ENCODE measurements at places on chromosomes 1 and 21.

DNA sequence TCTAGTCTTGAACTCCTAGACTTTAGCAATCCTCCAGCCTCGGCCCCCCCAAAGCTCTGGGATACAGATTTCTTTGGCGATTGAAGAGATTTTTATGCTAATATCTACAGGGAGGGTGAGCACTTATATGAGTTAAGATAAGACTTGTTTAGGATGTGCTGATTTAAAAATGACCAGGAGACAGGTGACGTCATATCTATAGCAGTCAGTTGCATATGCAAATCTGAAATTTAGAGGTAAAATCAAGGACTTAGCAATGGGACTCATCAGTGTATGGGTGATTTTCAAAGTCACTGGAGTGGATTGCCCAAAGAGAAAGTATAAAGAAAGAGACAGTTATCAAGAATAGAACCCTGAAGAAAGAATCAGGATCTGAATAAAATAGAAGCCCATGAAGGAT lies 394.5 kb downstream of the ADGRL2 start:
- DNase-seq = no peak

GRCh38 chr1:26094076-26094669 lies 17.5 kb upstream of the PDIK1L start:
- no peak for DNase-seq

DNA sequence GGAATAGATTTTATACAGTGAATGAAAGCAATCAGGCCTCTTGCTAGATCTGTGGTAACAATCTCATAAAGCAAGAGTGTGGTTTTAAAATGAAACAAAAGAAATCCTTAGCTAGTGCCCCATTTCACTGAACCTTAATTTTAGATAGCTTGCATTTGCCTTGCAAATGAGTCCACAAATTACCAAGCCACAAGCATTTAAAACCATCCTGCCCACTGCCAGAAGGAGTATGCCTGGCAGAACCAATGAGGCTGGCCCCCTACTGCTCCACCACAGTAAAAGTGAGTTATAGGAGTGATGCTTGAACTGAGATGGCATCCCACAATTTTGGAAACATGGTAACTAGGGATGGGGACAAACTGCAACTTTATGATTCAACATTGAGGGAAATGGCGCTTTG lies 206.4 kb upstream of the LMO4 start:
- DNase-seq = no peak

DNA sequence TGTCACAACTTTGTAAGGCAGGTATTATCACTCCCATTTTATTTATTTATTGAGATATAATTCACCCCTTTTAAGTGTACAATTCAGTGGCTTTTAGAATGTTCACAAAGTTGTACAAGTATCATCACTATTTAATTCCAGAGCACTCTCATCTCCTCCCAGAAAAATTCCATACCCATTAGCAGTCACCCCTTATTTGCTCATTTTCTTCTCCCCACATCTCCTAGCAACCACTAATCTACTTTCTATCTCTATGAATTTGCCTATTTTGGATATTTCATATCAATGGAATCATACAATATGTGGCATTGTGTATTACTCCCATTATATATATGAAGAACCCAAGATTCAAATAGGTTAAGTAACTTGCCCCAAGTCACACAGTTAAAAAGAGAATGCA lies 7.0 kb downstream of the DSTYK start:
- DNase-seq = no peak

DNA sequence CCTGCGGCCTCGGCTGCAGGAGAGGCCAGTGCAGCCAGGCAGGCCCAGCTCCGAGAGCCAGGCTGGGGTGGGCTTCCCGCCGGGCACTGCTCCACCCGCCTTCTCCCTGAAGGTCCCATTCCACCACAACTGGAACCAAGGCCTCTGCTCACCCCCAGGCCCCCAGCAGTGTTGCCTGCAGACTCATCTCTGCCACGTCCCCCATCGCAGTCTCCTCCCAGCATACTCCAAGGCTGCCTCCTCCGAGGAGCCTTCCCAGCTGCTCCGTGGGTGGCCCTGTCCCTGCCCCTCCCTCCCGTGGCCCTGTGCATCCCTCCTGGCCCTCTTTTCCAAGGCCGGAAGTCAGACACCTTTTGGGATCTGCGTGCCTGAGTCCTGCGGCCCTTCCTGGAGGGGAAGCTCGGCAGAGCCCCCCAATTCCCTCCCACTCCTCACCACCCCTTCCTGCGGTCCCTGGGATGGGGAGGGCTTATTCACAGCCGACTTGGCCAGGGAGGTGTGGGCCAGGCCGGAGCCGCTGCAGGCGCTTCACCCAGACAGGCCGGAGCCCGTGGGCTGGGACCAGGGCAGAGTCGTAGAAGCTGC lies 47.6 kb downstream of the SLX9 start:
- DNase-seq = no peak

DNA sequence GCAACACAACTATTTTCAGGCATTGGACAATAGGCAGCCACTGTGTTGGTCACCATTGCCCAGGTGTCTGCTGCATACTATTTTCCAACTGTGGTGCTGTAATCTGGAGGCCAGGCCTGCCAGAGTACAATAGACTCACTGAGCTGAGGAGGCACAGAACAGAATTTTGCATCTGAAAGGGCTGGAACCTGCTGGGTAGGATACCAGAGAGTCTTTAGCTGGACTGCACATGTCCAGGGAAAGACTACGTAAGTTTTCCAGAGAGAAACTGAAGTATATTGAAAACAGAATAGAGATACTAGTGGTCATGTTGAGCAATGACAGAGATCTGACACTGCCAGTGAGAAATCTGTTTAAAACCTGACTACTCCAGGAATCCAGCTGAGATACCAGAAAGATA lies 200.8 kb downstream of the RASAL2 start:
- DNase-seq = peak; percentile 82

GRCh38 chr1:36482724-36483388 lies at the start of gene CSF3R:
Gene CSF3R (minus strand): TSS chr1:36482913. CDS start chr1:36479496, 3,417 bp downstream.
- no peak for DNase-seq

GRCh38 chr1:158021721-158022120 lies 28.3 kb downstream of the KIRREL1 start:
- no peak for DNase-seq

GRCh38 chr21:44520326-44521300 lies 19.4 kb downstream of the KRTAP10-1 start:
- DNase-seq = no peak
